ENCODE measurements at places on chromosomes 16 and 17.

DNA sequence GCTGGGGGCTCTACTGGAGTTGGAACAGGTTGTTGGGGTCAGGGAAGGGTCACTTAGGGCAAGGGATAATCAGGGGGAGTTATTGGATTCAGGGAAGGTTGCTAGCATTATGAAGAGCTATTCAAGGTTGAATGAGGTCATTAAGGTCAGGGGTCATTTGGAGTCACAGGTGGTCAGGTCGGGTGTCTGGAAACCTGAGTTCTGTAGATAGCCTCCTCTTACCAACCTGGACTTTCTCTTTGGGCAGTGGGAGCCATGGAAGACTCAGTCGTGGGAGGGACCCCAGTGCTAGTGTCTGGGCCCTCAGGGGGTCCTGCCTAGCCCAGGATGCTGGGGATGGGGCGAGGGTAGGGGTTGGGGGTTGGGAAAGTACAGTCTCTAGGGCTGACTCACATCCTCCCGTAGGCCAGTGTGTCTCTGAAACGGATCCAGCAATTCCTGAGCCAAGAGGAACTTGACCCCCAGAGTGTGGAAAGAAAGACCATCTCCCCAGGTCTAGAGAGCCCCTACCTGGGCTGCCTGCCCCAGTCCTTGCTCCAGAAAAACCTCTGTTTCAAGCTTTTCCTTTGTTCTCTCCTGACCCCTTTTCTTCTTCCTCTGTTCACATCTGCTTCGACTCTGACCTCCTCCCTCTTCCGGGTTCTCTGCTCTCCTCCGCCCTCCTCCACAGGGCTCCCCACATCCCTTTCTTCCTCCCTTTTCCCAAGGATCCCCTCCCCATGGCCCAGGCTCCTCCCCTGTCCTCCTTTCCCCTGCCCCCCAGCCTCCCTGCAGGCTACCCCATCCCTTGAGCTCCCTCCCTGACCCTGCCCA, 33.5 kb downstream of the ABCC3 start:
- no peak for DNase-seq

DNA sequence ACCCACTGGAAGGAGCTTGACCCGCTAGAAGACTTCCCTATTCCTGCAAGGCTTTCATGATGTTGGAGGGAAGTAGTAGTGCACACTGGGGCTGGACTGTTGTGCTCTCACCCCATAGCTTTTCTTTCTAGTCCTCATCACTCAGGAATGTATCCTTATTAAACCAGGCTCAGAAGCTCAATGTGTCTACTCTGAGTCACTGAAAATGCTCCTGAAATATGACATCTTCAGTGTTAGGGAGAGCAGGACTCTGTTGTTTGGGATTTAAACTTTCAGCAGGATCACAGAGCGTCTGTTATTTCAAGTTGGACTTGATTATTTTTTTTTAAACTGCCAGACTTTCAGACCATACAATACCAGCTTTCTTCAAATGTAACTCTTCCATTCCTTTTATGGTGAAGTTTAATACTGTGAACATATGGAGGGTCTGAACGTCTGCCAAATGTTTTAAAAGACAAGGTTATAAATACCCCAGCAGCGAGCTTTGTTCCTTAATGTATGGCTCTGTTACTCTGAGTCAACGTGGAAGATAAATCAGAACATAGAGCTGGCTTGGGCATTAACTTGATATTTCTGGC, 257.5 kb downstream of the CDH11 start:
- DNase-seq: no peak

DNA sequence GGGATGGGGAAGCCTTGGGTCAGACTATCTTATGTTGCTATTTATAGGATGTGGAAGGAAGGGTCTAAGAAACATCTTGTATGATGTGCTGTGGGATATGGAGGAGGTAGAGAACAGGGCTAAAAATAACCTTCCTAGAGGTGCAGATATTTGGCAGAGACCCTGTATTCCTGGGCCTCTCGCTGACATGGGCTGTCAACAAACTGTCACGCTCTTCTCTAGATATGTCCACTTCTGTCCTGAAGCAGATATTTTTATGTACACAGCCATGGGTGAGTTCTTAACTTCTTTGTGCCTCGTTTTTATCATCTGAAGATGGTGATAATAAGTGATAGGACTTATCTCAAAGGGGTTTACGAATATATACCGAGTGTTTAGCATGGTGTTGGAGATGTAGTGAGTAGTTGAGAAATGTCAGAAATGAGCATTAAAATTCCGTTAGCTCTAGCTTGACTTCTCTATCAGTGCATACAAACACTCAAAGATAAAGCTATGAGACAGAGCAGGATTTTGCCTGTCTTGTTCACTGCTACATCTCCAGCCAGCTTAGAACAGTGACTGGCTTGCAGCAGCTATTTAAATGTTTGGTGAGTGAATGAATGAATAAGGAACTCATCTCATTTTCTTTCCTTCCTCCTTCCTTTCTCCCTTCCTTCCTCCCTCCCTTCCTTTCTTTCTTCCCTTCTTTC, 2.9 kb upstream of the AQP8 start:
- no peak for DNase-seq

DNA sequence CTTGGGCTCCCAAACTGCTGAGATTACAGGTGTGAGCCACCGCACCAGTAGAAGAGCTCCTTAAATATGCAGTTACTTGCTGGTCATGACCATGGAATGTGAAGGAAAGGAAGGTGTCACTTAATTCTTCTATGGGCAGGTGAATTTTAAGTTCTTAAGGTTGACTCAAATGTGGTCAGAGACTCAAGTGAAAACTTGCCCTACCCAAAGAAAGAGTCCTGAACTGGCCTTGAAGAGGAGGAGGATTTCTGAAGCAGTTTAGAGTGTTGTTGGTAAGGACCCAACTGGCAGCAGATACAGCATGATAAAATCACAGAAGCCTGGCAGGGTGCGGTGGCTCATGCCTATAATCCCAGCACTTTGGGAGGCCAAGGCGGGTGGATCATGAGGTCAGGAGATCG, 29.4 kb downstream of the CHD9 start:
- DNase-seq: no peak

- DNase-seq: no peak
These were observed 34.0 kb downstream of the NFAT5 start for GRCh38 chr16:69599731-69600130.

GRCh38 chr16:68229431-68230175, 6.3 kb downstream of the ESRP2 start:
- no peak for DNase-seq
